Activated T-cell treated with anti-CD3 and anti-CD28 coated beads for 1 hour (primary cell): ENCODE measurements at places on chromosomes 7 and 10.

DNA sequence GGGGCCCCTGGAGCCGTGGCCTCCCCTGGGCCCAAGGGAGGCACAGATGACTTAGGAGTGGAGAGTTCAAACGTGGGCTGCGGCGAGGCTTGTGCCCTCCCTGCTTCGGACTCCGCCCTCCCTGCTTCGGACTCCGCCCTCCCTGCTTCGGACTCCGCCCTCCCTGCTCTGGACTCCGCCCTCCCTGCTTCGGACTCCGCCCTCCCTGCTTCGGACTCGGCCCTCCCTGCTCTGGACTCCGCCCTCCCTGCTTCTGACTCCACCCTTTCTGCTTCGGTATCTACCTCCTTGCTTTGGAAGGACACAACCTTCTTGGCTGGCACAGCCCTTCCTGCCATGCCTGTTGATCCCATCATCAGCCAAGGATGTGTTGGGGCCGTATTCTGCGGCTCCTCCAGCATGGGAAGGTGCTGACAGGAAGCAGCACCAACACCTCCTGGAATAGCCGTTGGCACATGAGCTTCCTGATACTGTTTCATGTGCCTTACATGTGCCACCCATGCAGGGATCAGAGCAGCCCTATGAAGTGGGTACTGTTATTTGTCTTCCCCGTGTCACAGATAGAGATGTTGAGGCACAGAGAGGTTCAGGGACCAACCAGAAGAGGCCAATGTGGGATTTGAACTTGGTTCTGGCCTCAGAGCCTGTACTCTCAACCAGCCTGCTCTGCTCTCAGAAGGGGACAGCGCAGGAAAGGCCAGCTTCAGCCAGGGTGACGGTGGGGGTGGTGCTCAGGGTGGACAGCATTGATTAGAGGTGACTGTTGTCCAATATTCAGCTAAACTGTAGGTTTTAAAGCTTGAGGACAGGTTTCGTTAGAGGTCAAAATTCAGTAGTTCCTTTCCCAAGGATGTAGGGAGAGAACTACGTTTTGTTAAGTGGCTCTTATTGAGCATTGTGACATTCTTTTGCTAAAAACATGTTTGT lies 114.5 kb downstream of the NKX6-2 start:
- DNase-seq = no peak

- DNase-seq = no peak
These were observed 695.0 kb upstream of the NRP1 start for GRCh38 chr10:34029455-34029854.

DNA sequence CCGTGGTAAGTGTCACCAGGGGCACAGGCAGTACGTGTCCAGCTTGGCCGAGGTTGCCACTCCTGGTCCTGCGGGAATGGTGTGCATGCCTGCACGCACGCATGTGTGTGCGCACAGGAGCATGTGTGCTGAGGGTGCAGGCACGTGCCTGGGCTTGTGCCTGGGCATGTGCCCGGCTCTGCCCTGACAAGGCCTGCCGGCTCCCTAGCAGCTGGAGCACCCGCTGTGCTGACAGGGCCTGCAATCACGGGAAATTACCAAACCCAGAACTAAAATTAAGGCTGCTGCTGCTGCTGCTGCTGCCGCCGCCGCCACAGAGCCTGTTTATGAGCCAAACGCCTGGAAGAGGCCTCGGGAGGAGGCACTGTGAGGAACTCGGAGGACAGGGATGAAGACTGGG lies 28.7 kb downstream of the GHRHR start:
- DNase-seq = no peak

- no peak for DNase-seq
These were observed 8.3 kb downstream of the MDFIC start for GRCh38 chr7:114930107-114930661.

GRCh38 chr10:55801353-55801661 lies 559.8 kb downstream of the ZWINT start:
- no peak for DNase-seq

GRCh38 chr7:15305002-15305600 lies 256.7 kb downstream of the AGMO start:
- DNase-seq = no peak

DNA sequence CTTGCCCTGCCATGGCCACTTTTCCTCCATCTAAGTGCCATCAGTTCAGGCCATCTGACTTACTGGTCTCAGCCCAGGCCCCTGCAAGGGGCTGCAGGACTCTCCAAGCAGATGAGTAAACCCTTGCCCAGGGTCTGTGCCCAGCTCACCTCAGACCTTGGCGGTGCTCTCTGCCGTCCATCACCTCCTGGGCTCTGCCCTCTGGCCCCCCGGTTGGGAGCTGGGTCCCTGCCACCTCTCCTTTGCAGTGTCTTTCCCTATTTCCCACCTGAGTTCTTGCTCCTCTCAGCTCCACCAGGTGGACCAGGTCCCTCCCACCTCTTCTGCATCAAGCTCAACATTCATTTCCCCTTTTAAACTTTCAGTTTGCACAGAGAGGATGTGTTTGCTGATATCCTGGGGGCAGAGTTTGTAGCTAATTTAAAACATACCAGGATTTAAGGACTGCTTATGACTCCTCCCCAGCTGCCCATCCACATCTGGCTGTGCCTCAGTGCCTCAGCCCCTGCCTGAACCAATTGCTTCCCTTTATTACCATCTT lies 135.5 kb downstream of the SLIT1 start:
- no peak for DNase-seq

DNA sequence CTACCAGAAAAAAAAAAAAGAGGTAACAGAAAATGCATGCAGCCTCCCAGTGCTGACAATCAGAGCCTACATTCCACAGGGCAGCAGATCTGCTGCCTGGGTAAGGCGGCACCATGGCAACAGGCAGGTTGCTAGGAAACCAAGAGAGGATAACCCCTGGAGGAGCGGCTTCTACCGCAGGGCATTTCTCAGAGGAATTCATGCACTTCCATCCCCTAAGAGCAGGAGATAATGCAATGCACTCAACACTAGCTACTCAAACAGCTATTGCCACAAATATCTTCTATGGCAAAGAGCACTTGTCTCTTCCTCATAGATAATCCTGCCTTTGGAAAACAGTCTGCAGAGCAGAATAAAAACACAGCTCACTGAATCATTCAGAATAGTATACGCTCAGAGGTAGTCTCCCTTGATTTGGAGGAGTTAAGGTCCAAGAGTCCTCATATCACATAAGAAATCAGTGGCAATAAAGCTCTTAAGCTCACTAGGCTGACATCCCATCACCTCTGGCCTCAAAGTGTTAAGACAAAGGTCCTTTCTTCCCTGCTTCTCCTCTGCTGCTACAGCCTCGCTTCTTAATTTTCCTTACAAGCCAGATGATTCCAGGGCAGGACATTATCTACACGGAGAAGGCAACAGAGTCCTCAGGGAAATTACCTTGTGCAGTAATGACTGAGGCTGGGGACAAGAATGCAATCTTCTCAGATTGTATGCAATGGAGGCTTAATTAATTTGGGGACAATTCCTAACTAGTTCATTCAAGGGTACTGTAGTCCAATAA lies 10.7 kb downstream of the PSAP start:
- no peak for DNase-seq

- DNase-seq = no peak
These were observed 20.9 kb downstream of the EBF3 start for GRCh38 chr10:129942936-129943715.

GRCh38 chr7:88432301-88432700 lies 125.6 kb upstream of the STEAP4 start:
- no peak for DNase-seq

- no peak for DNase-seq
These were observed 168.0 kb upstream of the AHR start for GRCh38 chr7:17130281-17131059.

- no peak for DNase-seq
These were observed 31.5 kb upstream of the KMT2E start for GRCh38 chr7:104982308-104983075.

- DNase-seq = no peak
These were observed 110.9 kb downstream of the SGMS1 start for GRCh38 chr10:50512743-50513416.

GRCh38 chr10:113995201-113995600 lies 48.5 kb upstream of the ADRB1 start:
- no peak for DNase-seq

- no peak for DNase-seq
These were observed 95.3 kb upstream of the DNAJB12 start for GRCh38 chr10:72449941-72450441.

- no peak for DNase-seq
These were observed 771 bp upstream of the ADIRF start for GRCh38 chr10:86967481-86967941.

GRCh38 chr7:129370812-129371211 lies 63.4 kb upstream of the STRIP2 start:
- DNase-seq = no peak

DNA sequence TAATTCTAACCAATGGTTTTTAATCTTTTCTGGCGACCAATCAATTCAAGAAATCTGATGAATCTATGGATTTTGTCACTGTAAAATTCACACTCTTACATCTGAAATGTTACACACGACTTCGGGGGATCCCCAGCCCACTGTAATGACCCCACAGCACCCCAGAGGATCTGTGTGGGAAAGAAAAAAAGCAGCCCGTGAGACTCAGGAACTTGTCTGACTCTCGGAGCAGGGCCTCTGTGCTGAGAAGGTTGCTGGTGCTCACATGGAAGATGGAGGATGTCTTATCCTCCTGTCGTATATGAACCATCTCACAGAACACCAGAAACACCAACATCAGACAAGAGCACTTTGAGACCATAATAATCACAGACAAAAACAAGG lies 228.4 kb upstream of the INHBA start:
- DNase-seq = no peak

DNA sequence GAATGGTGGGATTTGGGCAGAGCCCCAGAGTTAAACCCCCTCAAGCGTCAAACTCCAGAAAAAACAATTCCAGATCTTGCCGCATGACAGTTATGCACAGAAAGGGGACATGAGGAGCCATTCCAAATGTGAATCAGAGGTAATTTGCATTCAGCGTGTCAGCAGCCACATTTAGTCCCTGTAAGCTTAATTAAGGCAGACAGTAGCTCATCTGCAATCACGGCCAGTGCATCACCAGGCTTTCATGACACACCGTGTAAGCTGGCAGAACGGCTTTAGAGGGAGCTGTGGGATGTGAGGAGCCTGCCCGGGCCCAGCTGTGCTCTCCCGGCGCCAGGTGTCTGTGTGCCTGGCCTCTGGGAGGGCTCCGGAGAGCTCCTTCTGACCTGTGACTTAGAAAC lies 18.7 kb upstream of the PRKAG2 start:
- DNase-seq = no peak

- no peak for DNase-seq
These were observed 118.7 kb upstream of the CDK6 start for GRCh38 chr7:92955081-92955480.

DNA sequence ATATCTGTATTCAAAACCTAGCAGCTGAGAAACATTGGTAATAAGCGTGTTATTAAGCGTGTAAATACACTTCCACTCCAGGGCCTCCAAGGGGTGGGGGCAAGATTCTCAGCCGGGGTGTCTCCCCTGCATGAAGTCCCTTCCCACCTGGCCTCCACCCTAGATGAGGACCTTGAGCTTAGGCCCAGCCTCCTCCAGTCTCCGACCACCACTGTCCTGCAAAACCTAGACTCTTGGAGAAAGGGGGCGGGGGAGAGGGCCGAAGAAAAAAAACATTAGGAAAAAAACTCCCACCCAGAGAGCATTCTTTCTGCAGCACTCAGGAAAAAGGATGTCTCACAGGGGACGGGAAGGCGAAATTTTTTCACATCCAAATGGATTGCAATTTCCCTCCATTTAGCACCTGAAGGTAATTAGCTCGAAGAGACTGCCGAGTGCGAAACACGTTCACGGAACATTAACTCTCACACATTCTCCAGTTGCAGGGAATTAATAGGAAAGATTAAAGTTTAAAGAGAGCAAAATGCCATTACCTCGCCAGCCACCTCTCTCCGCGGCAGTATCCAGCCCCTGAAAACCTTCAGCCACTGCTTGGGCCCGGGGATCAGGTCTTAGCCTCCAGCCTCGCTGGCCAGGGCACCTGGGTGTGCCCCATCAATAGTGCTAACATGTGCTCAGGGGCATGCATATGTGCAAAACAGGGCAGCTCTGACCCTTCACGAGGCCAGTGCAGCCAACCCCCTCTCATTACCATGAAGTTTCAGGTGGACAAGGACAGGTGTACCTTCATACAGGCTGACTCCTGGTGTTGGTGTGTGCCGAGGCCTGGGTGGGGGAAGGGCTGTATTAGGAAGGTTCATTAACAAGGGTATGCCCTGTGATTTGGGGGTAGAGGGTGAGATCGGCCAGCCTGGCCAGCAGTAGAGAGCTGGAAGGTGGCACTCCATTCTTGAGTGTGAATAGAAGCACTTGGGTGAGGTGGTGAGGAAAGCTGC lies 77.2 kb downstream of the HIF1AN start:
- no peak for DNase-seq

DNA sequence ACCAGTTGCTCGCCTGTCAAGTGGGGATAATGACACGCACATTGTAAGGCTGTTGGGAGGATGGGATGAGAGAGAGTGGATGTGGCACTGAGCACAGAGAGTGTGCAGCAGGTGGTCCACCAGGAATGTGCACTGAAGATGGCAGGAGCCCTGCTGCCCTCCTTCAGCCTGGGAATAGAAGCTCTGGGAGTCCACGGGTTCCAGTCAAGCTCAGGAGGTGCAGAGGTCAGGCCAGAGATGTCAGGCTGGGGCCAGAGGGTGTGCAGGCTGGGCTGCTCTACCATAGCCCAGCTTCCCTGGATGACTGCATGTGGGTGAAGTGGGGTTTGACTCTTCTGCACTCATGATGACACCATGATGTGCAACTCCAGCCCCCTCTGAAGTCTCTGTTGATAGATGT lies 58.7 kb downstream of the C10orf120 start:
- DNase-seq = no peak

DNA sequence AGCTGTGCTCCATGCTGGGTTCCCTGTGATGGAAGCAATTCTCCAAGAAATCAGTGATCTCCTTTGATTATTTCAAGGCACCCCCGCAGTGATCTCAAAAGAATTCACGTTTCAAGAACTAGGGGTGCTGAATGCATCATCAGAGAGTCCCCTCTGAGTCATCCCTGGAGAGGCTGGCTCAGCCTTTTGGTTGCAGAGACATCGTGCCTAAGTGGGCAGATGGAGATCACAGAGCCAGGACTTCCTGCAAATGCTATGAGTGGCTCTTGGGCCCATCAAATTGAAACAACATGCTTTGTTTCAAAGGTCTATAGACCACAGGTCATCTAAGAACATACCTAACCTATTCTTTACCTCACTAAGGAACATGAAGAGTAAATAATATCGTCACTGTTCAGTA lies 41.5 kb upstream of the PLEKHA1 start:
- DNase-seq = no peak

GRCh38 chr10:68092512-68092911 lies 16.8 kb upstream of the MYPN start:
- DNase-seq = no peak

DNA sequence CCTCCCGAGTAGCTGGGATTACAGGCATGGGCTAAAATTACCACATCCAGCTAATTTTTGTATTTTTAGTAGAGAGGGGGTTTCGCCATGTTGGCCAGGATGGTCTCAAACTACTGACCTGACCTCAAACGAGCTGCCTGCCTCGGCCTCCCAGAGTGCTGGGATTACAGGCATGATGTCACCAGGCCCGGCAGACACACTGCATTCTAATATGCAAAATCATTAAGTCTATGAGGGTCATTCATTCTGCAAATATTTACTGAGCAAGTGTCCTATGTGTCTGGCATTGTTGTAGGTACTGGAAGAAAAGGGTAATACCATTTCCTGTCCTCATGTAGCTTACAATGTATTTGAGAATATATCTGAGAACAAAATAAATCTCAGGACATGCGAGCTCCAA lies 2.7 kb downstream of the PUS7 start:
- no peak for DNase-seq

GRCh38 chr7:80705130-80705781 lies 66.8 kb downstream of the CD36 start:
- no peak for DNase-seq
